Activated CD8-positive, alpha-beta memory T cell treated with anti-CD3 and anti-CD28 coated beads for 1 hour (primary cell): ENCODE measurements at places on chromosomes 1 and 21.

- no peak for DNase-seq
Observed at GRCh38 chr1:213772128-213773063, 215.4 kb upstream of the PROX1 start.

DNA sequence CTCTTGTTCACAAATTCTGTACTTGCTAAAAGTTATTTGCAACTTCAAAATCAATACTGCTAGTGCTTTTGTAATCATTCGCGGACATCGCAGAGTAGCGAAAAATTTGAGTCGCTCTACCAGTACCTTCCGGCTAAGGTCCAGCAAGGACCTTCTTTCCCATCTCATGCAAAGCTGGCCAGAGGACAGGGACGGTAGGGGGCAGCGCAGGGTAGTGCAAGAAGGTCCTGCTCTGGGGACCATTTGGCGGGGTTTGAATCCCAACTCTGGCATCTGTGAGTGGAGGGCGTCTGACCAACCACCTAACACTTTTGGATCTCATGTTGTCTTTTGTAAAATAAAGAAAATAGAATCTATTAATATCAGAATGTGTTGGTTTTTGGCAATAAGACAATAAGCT lies 258.3 kb downstream of the SPATA17 start:
- DNase-seq = no peak

DNA sequence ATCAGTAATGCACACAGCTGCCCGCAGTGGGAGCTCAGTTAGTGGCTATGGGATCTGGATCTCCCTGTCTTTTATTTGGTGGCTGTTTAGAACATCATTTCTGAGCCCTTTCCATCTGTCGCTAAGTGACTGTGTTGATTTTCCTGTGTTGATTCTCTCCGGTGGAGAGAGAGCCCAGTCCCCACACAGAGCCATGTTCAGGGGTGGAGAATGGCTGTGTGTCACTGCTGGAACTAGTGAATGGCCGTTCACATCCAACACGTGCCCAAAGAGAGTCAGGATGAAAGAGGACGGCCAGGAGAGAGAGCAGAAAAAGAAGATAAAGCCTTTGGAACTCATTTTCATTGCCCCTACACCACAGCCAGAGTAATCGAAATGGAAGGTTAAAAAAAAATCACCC lies 76.2 kb downstream of the FBXO2 start:
- no peak for DNase-seq

DNA sequence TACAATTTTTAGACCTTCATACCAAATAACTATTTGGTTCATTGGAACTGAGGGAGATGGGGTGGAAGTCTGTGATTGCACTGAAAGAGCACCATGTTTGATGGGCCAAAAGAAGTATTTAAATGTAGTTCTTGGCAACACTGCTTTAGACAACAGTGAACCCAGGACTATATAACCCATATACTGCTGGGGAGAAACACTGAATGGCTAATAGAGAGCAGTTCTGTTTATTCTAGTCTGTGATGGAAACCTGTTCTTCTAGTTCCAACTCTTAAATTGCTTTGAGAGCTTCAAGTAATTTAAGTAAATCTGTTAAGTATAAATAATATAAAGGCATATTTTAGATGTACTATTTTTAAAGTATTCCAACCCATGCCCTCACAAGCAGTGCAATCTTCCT lies 96.3 kb downstream of the NIBAN1 start:
- DNase-seq = no peak

GRCh38 chr21:26804895-26805609 lies 40.2 kb downstream of the ADAMTS1 start:
- no peak for DNase-seq
